ENCODE measurements at places on chromosomes 4 and X.
A peak's percentile ranks its signal among the peaks of the same experiment; 100 is the strongest.

GRCh38 chrX:135931644-135932487 is 38.4 kb downstream of the SAGE1 start:
- peak; percentile 3 for DNase-seq

GRCh38 chr4:184911310-184911709 is 85.5 kb upstream of the ACSL1 start:
- no peak for DNase-seq

DNA sequence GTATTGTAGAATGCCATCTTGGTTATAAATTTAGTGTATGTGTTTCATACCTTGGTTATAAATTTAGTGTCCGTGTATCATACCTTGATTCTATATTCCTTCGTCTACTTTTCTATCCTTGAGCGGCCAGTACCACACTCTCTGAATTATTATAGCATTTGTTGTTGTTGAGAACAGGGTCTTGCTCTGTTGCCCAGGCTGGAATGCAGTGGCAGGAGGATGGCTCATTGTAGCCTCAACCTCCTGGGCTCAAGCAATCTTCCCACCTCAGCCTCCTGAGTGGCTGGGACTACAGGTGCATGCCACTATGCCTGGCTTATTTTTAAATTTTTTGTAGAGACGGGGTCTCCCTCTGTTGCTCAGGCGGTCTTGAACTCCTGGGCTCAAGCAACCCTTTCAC is 50.1 kb downstream of the FAM193A start:
- no peak for DNase-seq

GRCh38 chr4:145531223-145531622 is 49.6 kb downstream of the SMAD1 start:
- DNase-seq, result no peak

DNA sequence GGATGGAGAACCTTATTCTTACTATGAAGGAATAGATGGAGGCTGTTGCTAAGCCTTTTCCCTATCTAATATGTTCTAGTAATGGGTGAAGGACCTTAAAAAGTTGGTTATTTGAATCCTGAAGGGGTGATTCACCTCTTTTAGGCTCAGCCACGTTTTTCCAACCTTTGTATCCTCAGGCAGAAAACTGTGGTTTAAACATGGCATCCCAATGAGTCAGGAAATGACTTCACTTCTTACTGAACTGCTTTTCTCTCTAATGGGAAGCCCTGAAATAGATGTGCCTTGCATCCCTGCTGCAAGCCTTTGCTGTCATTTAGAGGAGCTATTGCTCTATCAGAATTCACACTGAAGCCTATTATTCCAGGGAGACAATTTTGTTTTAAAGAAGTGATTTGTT is 191.0 kb upstream of the ARX start:
- no peak for DNase-seq

DNA sequence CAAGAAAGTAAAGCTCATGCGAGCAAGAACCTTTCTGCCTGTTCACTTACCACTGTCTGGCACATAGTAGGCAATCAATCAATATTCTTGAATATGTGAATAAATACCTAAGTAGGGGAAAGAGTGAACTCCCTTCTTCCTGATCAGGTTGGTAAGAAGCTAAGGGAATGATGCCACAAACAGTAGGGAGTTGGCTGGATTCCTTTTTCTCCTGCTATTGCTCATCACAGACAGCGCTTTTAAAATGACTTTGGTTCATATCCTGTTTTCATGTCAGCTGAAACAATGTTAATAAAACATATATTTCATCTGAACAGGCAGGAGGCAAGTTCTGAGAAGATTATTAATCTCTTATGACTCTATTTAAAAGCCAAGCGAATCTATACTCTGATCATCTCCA is 99.2 kb downstream of the NSUN7 start:
- DNase-seq, result no peak

- DNase-seq, result no peak
Observed at GRCh38 chrX:129019412-129019811, 503.9 kb downstream of the SMARCA1 start.

DNA sequence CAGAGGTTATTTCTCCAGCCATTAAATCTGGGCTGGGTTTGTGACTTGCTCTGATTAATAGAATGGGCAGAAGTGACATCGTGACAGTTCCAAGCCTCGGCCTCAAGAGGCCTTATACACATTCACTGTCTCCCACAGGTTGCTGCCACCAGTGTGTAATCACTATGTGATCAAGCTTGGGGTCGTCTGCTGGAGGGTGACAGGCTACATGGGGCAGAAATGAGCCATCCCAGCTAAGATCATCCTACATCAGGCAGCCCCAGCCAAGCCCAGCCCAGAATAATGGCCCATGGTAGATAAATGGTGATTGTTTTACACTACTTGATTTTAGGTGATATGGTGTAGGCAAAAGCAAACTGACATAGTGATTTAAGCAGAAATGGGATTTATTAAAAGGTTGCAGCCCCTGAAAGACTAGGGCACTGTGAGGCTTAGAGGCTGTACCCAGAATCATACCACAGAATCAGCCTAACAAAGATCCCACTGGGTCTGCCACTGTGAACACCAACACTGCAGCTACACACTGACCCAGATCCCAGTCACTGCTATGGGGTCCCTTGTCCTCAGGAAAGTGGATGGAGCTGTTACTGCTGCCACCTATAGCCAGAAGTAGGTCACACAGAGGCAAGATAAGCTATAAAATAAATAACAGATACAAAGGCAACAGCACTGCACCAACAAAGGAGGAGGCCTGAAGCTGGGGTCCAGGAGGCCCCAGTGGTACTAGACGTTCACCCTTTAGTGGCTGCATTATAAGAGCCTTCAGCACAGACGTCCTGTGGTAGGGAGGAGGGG is 159.6 kb upstream of the RBPJ start:
- DNase-seq, result no peak

DNA sequence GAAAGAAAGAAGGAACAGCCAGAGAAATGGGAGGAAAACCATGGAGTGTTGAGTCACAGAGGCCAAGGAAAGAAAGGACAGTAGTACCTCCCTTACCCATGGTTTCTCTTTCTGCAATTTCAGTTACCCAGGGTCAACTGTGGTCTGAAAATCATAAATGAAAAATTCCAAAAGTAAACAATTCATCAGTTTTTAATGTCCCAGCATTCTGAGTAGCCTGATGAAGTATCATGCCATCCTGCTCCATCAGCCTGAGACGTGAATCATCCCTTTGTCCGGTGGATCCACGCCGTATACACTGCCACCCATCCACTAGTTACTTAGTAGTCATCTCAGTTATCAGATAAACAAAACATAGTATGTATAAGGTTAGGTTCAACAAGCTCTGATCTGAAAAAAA is 114.2 kb downstream of the COMMD8 start:
- DNase-seq, result no peak

DNA sequence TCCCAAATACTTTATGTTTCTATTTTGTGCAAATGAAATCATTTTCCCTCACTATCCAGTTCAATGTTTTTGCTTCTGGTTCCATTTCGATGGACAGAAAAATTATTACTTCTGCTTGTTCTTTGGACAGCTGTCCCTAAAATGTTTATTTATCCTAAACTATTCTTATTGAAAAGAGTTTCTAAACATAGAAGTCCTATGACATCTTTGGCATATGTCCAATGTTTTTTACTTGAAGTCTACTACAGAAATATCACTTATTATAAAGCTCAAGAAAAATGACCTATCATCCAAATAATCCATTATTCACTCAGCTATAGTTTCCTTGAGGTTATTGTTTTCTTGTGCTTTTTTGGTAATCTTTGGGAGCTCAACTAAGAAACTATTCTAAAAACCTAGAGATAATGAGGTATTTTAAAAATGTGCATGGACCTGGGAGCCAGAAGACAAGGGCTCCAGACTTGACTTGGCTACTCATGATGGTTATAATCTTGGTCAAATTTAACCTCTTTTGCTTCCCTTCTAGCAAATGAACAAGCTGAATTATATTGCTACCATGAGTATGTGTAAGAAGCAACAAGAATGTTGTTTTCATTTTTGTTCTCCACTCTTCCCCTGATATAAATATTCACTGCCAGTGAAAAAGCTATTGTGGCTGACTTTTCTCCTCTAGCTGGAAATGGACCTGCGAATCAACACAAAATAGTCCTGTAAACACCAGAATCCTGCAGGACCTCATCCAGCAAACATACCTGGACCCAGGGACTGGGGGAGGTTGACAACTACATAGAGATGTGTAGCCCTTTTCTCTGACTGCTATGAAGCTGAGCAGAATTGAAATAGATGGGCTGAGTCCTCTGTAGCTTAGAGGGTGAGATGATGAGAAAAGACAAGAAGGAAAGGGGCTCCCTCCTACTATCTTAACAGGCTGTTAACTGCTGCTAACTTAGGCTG is 137.4 kb downstream of the FRYL start:
- no peak for DNase-seq

- no peak for DNase-seq
Observed at GRCh38 chrX:135081693-135082404, 29.9 kb upstream of the RTL8A start.

GRCh38 chr4:83639849-83640493 is 104.1 kb downstream of the GPAT3 start:
- DNase-seq, result peak; percentile 21

GRCh38 chrX:71118985-71119535 is 664 bp downstream of the MED12 start:
- no peak for DNase-seq

- no peak for DNase-seq
Observed at GRCh38 chr4:8583655-8584025, 3.4 kb downstream of the GPR78 start.

GRCh38 chr4:2049381-2049780 is 9.7 kb upstream of the NAT8L start:
- DNase-seq, result no peak

GRCh38 chr4:5133933-5134594 is 82.8 kb downstream of the STK32B start:
- no peak for DNase-seq

DNA sequence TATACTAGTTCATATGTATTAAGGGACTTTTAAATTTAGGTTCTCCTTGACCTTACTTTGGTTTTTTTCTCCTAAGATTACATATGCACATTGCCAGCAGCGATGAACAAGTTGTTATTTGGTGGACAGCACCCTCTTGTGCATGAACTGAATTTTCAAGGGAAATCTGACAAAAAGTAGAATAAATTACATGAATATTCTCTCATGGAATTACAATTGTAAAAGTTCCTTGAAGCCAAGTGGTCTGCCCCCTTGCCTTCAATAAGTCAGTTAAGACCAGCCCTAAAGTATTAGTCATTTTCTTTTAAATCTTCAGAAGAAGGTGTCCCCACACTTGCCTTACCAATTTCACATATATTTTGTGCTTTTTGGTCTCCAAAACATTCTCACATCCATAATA is 30.7 kb upstream of the SMARCA5 start:
- no peak for DNase-seq

DNA sequence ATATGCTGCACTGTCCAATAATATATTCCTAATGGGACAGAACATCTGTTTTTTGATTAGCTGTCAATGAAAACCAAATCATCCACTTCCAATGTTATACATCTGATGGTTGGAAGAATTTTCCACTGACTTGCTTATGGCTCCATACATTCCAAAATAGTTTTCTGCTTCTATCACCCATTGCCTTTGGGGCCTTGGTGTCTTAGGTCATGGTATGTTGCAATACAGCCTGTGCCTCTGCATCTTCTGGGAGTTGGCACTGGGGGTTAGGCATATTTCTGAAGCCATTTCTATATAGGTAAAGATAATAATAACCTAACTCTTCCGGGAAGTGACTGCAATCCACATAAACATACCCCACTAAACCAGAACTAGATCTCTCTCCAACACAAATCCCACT is 53.2 kb upstream of the NR3C2 start:
- no peak for DNase-seq

DNA sequence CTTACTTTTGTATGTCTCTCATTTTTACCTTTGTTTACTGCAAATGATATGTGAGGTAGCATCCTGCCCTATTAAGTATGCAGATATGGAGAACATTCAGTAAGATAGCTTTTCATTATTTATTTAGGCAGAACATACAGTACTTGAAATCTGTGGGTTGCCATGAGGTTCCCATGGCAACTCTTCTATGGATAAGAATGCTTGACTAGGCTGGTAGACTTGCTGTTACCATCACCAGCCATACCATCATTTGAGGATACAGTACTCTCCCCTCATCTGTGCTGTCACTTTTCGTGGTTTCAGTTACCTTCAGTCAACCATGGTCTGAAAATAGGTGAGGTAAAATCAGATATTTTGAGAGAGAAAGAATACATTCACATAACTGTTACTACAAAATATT is 56.7 kb downstream of the NAF1 start:
- DNase-seq, result no peak

DNA sequence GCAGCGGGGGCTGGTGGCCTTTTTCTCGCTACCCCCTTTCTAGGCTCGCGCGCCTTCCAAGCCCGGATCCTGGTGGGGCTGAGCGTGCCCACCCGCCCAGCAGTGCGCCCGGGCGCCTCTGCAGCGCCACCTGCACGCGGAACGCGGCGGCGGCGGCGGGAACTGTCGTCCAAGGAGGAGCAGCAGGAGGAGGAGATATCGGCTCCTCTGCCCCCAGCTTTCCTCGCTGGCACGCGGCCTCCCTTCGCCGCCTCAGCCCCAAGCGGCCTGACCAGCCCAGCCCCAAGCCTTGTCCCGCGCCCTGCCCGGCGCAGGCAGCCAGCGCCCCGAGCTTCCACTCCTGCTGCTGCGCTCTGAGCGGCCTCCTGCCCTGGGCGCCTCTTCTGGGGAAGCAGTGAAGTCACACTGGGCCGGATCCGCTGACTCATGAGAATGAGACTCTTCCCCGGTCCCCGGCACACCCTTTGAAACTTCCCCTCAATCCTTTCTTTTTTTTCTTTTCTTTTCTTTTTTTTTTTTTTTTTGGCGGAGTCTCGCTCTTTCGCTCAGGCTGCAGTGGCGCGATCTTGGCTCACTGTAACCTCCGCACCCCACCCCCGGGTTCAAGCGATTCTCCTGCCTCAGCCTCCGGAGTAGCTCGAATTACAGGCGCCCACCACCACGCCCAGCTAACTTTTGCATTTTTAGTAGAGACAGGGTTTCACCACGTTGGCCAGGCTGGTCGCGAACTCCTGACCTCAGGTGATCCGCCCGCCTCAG is 10.6 kb upstream of the ELF4 start:
- DNase-seq, result peak; percentile 23

DNA sequence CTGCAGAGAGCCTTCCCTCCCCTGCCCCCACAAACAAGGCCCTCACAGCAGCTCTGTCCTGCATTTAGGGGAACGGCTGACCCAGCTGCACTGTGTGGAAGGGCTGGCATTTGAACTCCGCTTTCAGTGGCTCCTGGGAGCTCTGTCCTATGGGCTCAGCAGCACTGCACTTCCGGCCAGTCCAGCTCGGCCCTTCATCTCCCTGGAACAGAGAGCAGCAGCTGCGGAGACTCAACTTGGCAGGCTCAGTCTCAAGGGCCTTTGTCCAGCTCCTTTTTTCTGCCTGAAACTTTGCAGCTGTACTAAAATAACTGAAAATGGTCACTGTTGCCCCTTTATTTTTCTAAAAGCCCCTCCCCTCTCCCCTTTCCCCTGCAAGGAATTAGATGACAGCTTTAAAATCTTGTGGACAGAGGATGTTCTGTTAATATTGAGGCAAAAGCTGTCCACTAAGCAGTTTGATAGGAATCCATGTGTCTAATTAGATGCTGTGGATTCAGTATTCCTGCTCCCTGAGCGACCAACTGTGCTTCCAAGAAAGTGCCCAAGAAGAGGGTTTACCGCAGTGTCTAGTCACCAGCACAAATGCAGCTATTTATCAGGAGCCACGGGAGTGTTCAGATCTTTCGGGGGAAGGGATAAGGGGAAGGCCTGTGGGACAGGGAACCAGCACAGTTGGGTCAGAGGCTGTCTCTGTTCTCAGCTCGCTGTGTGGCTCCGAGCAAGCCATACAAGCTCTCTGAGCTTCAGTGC is 133.1 kb downstream of the AFAP1 start:
- DNase-seq, result no peak

Data from stimulated activated CD8-positive, alpha-beta memory T cell treated with anti-CD3 and anti-CD28 coated beads, Interleukin-4, amount 100 ng/mL, for 1 hour (primary cell).